ENCODE measurements at places on chromosomes 4 and X.

- no peak for DNase-seq
These were observed 72.8 kb upstream of the MTNR1A start for GRCh38 chr4:186628058-186628711.

DNA sequence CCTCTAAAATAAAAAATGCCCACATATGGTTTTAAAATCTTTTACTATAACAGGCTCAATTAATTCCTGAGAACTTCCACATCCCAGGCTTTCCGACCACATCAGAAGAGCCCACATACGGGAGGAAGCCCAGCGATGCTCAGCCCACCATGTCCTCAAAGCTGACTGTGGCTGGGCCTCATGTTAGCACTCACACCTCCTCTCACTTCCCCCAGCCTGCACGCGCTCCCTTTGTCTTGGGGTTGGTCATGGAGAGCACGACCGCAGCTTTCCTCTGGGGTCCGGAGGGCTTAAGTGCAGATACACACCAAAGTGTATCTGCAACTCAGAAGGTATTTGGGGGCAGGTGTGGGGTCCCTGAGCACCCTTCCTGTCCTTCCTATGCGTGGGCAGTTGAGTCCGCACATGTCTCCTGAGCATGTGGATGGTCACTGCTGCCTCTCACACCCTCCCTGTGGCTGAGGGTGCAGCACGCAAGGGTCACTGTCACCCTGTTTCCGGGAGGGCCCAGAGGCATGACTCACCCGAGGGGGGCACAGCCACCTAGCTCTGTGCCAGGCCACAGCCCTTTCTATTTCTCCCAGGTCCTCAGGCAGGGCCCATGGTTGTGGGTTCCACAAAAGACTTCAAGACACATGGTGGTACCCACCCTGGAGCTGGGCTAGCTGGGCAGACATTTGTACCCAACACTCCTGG is 21.2 kb downstream of the WDR1 start:
- DNase-seq = no peak

GRCh38 chrX:82742351-82742750 is 765.7 kb upstream of the POU3F4 start:
- no peak for DNase-seq

DNA sequence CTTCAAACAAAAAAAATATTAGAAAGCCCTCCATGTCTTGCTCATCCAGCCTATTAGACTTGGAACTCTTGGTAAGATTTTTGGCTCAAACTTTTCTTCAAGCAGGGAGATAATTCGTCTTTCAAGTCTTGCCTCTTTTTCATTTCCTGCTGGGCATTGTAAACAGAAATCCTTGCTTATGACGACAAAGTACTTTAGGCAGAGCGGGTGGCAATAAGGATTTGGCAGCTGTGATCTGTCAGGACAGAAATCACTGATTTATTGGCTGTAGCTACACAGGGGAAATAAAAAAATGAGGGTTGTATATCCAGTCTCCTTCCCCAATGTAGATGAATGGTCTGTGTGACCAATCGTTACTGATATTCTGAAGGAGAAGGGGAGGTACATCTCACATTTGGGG is 121.6 kb downstream of the SLC4A4 start:
- DNase-seq = no peak

GRCh38 chr4:173121076-173121561 is 47.5 kb upstream of the GALNT7 start:
- no peak for DNase-seq

DNA sequence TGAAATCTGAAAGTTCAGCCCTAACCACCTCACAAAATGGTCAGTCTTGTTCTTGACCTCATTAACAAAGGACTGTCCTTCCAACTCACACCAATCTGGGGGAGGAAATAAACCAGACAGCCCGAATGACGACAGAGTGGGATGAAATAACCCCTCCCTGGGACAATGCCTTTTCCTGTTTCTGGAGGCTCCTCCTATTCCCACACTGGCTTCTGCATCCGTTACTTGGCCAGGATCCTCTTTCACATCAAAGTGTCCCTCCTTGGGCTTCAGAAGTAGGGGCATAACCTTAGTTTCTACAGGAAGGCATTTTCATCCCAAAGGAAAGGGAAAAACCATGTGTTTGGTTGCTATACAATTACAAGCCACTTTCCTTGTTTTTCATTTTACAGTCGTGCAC is 59.8 kb upstream of the RPL34 start:
- DNase-seq = peak; percentile 25

DNA sequence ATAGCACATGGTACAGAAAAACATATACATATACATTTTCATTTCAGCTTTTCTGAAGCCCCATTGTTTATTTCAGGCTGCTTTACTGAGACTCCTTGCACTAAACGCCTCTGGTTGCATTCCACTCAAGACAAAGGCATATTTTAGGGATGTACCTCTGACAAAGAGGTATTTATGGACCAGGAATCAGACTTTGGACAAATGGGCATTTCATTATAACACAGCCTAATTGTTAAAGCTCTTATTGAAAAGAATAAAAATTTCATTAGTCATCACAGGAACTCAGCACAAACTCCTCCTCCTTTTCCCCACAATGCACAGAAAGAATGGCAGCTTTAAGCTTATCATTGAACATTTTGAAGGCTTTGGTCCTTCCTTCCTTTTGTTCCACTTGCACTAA is 62.9 kb upstream of the UGT8 start:
- no peak for DNase-seq

DNA sequence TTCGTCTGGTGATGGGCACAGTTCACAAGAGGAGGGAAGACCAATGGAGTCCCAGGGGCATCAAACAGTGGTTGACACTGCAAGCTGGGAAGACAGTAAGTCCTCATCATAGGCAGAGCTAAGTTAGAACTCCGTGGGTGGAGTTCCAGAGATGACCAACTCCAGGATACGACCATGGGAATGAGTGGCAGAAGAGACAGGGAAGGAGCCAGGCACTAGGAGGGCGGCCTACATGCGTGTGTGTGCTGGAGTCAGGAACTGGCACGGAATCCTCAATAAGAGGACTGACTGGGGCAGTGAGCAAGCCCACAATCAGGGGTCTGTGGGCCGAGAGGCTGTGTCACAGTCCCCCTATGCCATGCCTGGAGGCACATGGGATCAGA is 30.4 kb upstream of the IRAK1 start:
- DNase-seq = no peak

DNA sequence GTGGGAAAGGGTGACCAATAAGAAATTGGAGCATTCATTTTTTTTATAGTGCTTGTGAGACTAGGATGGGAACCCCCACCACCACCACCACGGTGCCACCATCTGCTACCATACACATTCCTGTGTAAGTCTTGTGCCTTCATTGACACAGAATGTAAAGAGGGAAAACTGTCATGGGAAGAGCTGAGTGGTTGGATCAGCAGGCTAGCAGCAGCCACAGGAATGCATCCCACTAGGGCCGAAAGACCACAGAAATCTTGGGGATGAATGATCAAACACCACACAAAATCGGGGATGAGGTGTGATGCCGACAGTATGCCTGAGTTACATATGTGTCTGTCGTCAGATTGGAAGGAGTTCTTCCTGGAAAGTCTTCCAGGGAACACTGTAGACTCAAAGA is 69.2 kb downstream of the SRPX start:
- no peak for DNase-seq

GRCh38 chr4:113607998-113608397 is 153.5 kb downstream of the CAMK2D start:
- no peak for DNase-seq

GRCh38 chrX:10930151-10930550 is 181.0 kb upstream of the HCCS start:
- no peak for DNase-seq

DNA sequence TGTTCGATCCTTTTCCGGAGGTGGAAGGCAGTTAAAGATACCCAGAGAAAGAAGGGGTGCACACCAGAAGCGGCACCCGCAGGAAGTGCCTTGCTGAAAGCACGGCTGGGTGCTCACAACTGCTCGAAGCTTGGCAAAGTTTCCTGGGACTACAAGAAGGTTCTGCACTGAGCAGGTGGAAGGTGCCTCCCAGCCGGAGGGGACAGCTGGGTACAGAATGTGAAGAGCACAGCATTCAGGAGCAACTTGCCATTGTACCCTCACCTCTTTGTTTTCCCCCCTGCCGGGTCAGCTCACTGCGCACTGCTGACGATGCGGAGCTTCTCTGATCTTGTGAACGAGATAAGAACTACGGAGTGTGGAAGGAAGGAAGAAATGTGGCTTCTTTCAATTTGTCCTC is 289.2 kb downstream of the FBXW7 start:
- no peak for DNase-seq

- DNase-seq = no peak
These were observed 14.2 kb downstream of the COX7B2 start for GRCh38 chr4:46894826-46895225.

DNA sequence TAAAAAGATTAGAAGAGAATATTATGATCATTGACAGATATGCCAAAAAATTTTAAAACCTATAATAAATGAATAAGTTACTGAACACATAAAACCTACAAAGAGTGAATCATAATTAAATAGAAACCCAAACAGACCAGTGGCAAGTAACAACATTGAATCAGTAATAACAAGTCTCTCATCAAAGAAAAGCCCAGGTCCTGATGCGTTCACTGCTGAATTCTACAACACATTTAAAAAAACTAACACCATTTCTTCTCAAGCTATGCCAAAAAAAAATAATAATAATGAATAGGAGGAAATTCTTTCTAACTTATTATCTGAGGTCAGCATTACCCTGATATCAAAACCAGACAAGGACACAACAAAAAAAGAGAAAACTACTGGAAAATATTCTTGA is 30.6 kb downstream of the ACTRT1 start:
- no peak for DNase-seq

DNA sequence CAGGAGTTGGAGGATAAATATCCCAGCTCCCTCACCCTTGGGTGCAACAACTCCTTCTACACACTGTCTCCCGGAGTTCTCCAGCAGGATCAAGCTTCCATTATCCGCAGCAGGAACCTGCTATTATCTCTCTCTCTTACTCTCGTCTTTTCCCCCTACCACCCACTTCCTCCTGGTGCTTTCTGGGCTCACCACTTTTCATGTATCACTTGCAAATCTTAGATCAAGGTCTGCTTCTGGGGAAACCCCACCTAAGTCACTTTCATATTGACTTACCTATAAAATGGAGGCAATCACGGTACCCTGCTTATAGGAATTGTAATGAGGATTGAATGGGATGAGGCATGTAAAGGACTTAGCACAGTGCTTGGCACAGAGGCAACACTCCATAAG is 589.5 kb downstream of the BCOR start:
- no peak for DNase-seq

DNA sequence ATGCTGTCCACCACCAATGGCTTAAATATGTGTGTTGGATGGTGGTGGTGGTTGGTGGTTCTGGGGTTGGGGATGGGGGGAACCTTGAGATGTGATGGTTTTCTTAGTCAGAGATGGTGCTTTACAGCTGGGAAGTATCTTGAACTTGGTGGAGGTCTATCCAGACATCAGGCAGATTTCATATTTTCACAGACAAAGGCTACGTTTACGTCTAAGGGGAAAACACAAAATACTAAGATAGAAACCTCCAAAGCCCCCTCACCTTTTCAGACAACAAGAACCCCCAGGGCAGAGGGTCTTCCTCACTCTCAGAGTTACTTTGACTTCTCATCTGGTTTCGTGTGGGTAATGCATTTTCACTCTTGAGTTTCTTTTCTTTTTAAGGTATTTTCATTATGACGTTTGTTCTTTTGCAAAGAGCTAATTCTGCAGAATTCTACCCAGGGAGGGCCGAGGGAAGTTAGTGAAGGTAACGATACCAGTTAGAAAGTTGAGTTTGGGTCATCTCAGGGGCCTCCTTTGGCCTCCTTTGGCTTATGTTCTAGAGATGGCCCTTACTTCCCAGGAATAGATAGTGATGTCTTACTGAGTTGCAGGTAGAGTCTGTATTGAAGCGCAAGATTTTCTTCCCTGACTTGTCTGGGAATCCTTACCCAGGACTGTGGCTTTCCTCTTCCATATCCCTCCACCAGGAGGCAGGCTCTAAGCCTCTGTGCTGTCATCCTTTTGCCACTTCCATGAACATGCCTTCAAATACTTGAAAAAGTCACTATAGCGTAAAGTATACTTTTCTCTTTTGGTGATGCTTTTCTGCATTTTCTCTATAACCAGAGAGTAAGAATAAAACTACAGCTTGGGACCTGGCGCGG is 31.9 kb downstream of the RHOH start:
- no peak for DNase-seq
